Astrocyte of the spinal cord (primary cell): ENCODE measurements at places on chromosomes 11 and 22.

GRCh38 chr11:86610559-86611341 is 61.7 kb downstream of the ME3 start:
- no peak for DNase-seq

- DNase-seq: no peak
Observed at GRCh38 chr11:36350137-36350513, 54.0 kb downstream of the PRR5L start.

DNA sequence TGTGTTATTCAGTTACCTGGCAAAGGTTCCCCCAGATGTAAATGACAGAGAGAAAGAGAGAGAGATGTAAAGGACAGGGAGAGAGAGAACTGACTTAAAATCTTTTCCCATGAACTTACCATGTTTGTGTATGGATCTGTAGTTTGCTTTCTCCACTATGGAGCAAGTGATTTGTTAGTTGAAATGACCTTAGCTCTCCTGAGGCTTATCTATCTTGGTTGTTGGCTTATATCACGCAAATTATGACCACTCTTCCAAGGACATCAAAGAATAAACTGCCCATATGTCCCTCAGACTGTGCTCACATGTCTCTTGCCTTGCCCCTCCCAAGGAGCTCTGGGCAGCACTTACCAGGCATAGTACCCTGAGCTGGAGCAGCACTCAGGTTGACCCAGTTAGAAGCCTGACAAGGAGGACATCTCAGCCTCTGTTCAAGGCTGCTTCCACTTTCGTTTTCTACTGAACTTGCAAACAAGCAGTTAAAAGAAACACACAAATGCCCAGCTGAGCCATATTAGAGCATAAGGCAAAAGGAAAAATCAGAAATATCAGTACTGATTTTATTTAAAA is 95.3 kb upstream of the RCN1 start:
- DNase-seq: peak; percentile 7

DNA sequence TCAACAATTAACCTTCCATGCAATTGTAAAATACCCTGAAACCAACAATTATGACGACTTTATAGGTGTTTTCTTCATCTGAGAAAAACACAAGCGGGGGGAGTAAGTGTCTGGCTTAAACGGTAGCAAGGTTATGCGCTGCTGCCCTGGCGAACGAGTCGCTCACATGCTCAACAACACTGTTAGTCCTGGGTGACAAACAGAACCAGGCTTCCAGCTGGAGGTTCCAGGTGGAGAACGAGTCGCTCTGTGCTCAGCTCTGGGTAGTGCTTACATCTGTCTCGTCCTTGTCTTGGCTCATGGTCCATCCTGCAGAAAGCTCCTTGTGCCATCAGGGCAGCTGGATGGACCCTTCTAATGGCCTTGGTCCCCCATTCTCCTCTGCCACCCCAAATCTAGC is 48.2 kb downstream of the PC start:
- no peak for DNase-seq

DNA sequence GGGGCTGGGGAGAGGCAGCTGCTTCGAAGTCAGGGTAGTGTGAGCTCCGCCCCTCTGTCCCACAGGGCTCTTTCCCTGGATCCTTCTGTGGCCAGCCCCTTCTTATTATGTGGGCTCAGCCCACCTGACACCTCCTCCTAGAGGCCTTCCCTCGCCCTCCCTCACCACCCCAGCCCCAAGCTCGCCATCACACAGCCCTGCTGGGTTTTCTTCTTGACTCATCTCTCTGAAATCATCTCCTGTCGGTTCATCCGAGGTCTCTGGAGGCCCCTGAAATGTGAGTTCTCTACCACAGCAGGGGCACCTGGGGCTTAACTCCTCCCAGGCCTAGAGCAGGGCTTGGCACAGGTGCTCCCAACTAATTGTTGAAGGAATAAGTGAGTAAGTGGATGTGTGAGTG is 65.2 kb downstream of the CACNA1I start:
- peak; percentile 5 for DNase-seq

- no peak for DNase-seq
Observed at GRCh38 chr22:26426924-26427323, 2.1 kb upstream of the ASPHD2 start.

GRCh38 chr22:30140414-30140813 is 60.1 kb downstream of the HORMAD2 start:
- no peak for DNase-seq

DNA sequence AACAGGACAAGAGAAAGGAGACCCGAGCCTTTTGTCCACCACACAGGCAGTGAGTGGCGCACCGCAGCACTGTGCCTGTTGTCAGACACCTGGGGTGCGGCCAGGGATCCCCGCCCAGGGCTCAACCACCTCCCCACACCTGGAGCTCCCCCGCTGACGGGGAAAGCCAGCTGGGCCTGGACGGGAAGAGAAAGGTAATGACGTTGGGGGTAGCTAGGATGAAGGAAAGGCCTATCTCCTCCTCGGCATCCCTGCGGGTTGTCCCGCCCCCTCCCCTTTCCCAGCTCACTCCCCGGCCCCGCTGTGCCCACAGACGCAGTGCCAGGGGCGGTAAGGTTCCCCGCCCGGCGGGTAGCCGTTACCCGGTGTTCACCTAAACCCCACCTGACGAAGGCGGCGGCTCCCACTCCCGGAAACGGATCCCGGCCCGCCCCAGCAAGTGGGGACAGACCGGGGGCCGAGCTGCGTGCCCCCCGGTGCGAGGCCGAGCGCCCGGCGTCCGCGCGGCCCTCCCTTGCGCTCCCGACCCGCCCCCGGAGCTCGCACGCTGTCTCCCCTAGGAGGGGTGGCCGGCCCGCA is 495 bp downstream of the HYOU1 start:
- DNase-seq: no peak

- no peak for DNase-seq
Observed at GRCh38 chr22:50360578-50360977, 17.5 kb downstream of the PPP6R2 start.

DNA sequence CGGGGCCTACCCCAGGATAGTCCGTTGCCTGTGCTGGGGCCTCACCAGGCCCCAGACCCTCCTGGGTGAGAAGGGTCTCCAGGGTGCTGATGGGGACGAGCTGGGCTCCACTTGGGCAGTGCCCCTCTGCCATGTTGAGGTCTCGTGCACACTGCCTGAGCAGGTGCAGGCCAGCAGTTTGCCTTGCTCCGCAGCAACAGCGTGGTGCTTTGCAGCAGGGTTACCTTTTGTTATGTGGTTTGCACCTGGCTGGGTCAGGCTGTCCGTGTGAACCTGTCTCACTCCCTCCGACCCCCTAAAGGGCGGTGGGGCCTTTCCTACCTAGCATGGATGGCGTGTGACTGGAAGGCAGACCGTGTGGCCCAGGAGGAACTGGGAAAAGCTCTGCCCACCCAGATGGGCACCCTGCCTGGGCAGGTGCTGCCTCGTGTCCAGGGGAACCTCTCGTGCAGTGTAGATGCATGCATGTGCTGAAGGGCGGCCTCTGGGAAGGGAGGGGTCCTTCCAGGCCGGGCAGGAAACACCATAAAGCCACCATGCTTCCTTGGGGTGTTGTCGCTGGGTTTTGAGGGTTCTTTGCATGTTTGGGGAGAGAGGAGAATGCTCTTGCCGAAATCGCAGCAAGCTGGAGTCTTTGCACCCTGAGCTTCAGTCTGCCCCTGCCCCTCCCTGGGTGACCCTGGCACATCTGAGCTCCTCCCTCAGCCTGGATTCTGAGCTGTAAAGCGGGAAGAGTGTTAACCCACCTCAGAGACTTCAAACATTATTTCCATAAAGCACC is 75.4 kb upstream of the PPARA start:
- DNase-seq: peak; percentile 32

- no peak for DNase-seq
Observed at GRCh38 chr11:5593146-5593545, 3.3 kb upstream of the TRIM6 start.

GRCh38 chr11:8040921-8041285 is 40.1 kb upstream of the TUB start:
- no peak for DNase-seq

DNA sequence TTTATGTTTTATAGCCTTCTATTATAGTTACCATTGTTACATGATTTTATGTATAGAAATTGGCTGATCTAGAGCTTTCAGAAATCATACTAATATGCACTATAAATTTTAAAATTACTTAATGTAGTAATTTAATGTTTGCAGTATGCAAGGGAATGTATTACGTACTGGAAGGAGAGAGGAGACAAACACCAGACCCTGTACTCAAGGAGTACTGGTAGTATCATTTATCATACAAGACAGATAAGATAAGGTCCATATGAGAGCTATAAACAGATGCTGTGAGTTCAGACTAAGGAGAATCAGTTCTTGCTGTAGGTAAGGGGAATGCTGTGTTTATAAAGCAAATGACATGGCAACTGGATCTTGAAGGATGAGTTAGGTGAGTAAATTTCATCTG is 765 bp downstream of the BCO2 start:
- DNase-seq: no peak

- no peak for DNase-seq
Observed at GRCh38 chr22:17945888-17946648, 78.3 kb downstream of the MICAL3 start.
